NCI-H345 (cell line): ENCODE measurements at places on chromosomes 12 and 14.

DNA sequence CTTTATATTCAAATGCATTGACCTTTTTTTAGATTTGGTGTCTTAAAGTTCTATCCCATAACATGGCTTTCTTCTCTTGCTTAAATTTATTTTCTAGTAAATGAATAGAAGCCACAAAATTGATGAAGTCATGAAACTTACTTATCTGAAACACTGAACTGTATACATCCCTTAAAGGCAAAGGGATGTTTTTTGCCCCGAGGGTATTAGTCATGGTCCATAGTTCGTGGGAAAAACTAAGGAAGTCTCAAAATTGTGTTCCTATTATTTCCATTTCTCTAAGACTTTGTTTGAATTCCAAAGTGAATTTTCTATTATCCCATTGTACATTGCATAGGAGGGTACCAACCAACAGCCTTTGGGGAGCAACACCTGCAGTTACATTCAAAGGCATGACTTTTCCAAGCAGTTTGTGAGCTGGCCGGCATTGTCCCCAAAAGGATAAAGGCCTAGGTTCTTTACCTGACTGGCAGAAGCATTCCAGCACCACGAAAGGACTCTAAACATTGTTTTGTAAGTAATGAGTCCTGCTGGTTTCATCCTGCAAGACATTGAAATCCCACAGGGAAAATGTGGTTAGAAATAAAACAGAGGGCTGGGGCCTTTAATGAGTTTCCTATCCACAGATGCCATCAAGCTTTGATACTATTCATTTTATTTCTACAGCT is 473.5 kb downstream of the PRKD1 start:
- DNase-seq = no peak

- no peak for DNase-seq
These were observed 341.0 kb upstream of the TMEM132C start for GRCh38 chr12:127925971-127926370.

DNA sequence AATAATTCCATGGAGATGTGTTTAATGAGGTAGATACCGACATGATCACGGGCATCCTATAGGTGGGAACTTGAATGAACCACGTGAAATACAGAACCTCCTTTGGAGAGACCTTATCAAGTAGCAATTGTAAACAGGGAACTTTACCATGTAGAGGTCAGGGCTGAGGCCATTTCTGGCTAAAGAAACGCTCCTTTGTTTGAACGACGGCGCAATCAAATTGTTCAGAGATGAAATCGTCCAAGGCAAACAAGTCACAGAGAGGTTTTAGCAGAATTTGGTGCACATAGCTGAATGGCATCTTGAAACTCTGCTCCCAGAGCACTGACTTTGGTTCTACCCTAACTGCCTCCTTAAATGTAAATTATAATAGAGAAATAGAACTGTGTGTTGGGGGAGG is 9.8 kb downstream of the PRIMA1 start:
- no peak for DNase-seq

DNA sequence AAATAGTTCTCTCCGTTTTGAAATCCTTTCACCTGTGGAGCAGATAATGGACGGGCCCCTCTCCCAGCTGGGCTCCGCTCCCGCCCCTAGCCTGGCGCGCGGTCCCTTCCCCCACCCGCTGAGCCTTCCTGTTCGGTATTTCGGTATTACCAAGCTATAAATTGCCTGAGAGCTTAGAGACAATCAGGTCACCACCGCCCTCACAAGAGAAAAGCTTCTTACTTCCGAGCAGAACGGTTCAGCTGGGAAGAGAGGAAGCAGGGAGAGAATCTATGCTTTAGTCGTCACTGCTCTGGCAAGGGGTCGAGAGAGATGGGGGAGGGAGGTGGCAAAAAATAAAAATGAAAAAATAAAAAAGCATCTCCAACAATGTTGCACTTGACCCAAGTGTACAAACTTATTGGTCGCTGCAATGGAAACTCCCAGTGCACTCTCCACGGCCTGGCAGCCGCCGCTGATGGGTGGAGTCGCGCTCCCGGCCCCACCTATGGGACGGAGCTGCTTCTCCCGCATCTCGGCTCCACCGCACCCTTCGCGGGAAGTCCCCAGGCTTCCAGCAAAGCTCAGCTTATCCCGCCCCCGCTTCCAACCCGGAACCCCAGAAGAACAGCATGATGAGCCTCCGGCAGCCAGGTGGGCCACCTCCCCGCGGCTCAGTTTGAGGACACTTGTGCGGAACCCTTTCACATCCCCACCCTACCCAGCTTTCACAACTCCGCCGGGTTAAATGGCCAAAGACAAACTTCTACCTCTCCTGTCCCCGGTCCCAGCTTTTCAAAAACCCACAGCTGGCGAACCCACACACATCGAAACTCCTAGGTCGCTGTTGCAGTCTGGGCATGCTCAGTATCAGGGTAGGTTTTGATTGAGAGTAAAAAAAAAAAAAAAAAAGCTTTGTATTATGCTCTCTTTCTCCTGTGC is 832 bp upstream of the SYT1 start:
- peak; percentile 86 for DNase-seq

DNA sequence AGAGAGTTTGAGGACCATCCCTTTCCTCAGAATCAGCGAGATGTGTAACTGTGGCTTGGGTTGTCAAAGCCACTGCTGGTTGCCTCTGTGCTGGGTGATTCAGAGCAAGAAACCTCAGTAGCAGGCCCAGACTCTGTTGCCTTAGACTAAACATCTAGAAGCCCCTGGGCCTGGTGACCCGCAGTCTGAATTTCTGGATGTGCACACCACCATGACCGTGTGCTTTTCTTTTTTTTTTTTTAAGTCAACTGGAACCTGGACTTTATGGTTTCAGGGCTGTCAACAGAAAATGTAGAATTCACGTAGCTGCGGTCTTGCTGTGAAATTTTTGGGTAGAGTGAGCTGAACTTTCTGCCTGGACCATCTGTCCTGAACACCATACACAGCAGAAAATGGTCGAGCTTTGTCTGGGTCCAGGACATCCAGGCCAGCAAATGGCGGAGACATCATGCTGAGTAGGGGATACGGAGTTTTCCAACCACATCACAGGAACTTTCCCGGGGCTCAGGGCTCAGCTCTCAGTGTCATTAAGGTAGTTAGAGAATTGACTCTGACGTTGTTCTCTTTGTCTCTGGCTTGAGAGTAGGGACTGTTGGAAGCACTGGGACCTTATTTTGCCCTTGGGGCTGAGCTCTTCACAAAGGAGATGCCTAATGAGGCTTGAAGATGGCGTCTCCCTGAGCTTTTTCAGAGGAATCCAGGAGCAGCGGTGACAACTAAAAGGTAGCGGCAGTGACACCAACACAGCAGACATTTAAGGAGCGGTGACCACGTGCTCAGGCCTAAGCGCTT is 23.0 kb upstream of the BATF start:
- no peak for DNase-seq

DNA sequence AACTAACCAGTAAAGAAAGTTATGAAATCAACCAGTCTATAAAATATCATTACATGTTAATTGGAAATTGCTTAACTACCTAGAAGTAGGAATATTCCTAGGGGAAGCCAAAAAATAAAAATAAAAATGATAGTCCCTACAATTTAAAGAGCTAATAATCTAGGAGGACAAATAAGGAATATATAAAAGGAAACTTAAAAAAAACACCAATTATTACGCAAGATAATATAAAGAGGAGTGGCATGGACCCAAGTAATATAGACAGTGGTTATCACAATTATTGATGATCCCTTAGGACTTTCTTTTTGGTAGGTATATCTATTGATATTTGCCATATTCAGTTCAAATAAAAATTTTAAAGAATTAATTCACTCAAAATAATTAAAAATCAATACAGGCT is 498.7 kb downstream of the SOX5 start:
- no peak for DNase-seq

- no peak for DNase-seq
These were observed 361.3 kb upstream of the TMTC1 start for GRCh38 chr12:30144777-30145683.

DNA sequence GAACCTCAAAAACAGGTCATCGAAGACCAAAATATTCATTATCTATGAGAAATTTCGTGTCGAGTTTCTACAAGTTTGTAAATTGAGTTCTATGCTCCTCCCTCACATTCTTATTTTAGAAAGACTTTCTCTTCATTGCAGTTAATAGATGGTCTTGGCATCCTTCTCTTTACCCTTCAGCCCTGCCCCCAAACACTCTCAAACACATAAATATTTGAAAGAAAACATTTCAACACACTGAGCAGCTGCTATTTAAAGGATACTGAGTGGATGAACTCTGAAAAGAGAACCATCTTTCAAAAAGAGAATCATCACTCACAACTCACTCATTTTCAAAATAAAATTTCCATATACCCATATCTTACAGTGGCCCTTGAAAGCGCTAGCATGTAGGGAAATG is 67.1 kb downstream of the NUAK1 start:
- no peak for DNase-seq

- DNase-seq = no peak
These were observed 9.2 kb upstream of the PAPLN start for GRCh38 chr14:73227812-73228781.

GRCh38 chr14:106141242-106142220 is 615.1 kb downstream of the TMEM121 start:
- no peak for DNase-seq

DNA sequence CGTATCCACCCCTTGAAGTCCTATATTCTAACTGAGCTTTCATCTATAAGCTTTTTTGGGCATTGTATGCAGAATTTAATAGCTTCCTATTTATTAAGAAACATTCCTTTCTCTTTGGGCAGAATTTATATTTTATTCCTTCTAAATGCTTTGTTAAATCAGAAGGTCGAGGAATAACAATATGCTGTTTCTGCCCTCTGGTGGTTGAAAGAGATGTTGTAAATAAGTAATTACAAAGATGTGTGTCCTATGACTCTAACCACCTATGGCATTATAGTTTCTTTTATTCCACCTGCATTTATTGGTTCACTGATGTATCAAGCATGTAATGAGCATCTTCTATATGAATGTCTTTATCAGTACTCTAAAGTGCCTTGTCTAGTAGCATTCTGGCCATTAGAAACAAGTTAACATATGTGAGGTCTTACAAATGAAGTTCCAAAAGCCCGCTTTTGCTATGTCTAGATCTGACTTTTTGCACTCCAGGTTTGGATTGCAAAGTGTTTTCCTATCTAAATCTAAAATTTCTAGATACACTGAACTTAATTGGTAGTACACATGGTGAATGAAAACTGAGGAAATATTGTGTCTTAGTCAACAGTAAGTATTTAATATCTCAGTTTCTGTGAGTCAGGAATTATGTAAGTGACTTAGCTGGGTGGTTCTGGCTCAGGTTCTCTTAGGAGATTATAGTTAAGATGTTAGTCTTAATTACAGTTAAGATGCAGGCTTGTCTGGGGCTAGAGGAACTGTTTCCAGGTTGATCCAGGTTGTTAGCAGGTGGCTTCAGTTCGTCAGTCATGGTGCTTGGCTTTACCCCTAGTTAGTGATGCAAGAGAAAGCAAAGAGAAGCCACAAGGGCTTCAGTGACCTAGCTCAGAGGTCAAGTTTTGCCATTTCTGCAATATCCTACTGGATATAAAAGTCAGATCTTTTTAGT is 57.5 kb downstream of the PLEKHA5 start:
- DNase-seq = peak; percentile 42

DNA sequence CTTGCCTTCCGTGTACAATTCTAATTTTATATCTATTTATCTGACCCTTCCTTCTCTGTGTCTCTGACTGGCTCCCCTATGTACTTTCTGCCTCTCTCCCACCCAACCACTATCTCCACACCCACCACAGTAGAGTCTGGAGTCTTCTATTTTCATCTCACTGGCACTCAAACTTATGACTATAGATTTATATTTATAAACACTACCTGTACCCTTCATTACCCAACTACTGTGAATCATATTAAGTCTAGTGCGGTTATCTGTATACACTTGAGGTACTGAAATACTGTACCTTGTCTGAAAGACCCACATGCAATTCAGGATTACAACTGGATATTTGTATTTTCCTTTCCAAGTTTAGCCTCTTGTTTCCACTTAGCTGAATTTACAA is 36.1 kb downstream of the ATP2B1 start:
- DNase-seq = no peak

DNA sequence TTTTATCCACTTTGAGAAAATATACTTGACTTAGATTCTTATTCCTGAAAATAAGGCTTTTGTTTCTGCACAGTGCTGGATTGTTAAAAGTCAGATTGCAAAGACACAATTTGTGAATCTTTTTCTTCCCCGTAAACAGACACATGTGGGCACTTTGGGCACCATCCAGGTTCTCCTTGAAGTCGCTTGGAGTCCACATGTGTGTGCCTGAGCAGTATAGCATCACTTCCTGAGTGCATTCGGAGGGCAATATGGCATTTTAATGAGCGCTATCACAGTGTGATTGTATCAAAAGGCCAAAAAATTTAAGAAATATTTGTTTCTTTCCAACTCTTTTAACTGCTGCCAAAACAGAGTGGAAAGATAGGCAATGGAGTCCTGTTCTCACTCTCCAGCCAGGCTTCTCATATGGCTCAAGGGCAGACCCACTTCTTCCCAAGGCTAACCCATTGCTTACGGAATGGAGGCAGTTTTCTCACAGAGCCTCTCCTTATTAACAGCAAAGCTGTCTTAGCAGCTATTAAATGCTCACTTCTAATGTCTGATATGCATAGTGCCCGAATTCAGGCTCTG is 397.1 kb downstream of the EGLN3 start:
- no peak for DNase-seq

DNA sequence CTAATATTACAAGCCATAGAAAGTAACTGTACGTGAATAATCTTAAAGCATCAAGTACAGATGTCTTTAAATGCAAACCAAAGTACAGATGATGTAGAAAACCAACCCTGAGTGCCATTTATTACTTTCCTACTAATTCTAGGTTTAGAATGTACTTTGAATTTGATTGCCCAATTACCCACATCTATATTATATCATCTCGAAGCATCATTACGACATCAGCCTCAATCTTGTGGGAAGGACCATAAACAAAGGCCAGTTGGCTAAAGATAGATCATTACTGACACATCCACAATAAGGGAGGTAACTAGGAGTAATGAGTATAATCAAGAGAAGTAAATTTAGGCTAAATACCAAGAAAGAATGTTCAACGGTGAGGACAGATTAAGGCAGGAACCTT is 478.9 kb downstream of the BCAT1 start:
- DNase-seq = no peak

DNA sequence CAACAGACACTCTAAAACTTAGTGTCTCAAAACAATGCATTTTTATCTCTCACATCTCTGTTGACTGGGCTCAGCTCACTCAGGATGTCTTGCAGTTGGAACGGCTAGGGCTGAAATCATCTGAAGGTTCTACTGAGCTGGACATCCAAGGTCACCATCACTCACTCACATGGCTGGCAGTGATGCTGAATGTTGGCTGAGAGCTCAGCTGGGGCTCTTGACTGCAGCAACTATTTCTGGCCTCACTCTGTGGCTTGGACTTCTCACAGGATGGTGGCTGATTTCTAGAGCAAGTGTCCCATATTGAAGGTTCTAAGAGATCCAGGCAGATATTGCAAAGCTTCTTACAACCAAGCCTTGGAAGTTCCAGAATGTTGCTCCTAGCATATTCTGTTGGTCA is 166.5 kb downstream of the ZFP36L1 start:
- no peak for DNase-seq

DNA sequence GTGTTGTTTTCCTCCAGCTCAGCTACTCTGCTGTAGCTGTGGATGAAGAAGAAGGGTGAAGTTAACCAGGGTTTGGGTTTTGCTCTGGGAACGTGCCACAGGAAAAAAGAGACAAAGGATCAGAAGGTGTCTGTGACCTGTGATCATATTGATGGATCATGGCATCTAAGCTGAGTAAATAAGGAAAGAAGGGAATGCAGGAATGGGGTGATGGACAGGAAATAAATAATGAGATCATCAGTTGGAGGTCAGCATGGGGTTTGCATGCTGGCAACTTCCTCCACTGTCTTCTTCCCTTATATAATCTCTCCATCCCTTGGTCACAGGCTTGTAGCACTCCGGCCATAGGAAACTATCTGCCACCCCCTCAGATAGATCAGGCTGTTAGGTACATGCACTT is 430.3 kb upstream of the PDE3A start:
- DNase-seq = no peak
